ENCODE measurements at places on chromosomes 2 and 18.

DNA sequence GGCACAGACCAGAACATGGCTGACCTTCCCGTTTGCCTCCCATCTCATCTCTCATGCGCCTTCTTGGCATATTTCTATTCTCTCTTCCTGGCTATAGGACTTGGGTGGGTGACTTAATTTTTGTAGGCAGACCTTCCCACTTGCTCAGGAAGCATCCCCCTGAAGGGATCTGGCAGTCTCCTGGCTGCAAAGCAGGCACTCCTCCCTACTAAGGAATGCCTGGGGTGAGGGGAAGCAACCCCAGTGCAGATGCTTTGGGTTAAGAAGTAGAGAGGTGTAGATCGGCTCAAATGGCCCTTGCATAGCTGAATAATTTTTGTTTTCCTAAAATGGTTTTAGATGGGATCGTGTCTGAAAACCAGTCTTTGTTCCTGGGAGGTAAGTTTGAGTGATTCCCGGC is 17.6 kb downstream of the MCFD2 start:
- no peak for DNase-seq

DNA sequence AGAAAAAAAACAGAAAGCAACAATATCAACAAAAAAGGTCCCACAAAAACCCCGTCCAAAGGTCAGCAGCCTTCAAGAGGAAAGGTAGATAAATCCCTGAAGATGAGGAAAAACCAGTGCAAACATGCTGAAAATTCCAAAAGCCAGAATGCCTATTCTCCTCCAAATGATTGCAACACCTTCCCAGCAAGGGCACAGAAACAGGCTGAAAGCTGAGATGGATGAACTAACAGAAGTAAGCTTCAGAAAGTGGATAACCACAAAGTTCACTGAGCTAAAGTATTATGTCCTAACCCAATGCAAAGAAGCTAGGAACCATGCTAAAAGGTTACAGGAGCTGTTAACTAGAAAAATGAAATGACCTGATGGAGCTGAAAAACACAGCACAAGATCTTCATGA is 226.4 kb upstream of the DSEL start:
- no peak for DNase-seq

DNA sequence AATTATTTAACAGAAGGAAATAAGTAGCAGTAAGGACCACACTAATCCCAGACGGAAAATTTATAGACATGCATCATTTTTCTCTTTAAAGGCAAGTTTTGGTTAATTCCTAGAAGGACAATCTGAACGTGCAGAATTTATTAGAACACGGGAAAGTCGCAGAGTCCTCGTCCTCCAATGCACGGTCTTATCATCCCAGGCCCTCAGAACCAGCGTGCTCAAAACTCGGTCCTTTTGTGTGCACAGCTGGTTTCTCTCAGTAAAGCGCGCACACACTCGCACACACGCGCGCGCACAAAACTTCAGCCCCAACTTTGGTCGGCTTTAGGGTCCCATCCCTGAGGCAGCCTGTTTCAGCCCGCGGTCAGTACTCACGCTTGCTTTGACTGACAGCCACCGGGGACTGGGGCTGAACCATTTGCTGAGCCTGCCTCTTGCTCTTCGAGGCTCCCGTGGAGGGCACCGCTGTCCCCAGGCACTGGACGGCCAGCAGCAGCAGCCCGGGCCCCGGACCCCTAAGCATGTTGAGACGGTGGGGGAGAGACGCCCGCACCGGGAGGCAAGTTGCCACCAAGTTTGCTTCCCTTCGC is 493 bp downstream of the FN1 start:
- DNase-seq: no peak

DNA sequence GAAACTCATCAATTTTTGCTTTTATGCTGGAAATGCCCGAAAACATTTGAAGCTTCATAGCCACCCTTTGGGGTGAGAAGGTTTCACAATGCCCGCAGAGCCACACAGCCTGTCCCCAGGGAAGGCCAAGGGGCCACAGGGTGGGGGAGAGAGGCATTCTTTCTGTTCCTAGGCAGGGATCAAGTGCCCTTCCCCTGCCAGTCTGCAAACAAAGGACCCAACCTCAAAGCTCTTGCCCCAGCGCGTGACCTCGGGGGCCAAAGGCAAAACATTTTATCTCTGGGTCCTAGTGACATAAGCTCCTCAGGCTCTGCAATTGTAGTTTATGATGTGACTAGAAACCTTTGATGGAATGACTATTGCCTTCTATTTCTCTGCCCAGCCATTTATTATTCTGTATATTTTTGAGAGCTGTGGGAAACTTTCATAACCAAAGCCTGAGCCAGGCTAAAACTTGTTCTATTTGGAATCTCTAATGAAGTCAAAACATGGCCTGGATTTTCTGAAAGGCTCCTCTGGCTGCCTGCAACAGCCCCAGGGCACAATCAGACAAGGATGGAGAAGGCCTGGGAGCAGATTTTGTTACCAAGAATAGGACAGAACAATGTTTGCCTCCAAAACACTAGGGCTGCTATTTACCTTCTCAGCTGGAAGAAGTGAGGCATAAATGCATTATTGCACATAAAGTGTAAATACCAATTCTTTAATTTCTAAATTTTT is 137.2 kb upstream of the KCTD1 start:
- no peak for DNase-seq

DNA sequence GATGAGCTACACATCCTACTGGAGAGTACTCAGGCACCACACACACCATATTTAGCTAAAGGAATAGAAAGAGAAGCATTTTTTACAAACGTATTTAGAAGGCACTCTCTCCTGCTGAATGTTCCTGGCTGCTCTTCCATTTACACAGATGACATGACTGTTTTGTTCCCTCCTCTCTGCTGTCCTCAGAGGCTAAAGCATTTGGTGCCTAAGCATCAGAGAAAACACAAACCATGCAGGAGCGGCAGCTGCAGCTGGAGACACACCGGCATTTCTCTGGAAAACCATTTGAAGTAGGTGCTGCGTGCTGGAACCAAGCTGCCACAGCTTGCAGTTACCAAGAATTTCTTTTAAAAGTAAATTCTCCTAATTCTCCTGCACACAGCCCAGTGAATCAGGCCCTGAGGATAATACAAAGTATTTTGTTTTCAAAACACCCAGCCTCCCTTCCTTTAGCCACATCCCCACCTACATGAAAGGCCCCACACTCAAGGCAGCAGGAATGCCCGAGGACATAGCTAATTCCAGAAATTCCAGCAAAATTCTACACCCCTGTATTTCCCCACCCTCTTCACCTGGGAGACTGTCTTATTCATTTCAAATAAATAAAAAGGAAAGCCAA is 488.9 kb upstream of the SOX11 start:
- DNase-seq: no peak

All from hypothalamus (tissue), 51 donors.